CD4-positive, alpha-beta T cell treated with Interferon alpha-2 for 1 hour (primary cell): ENCODE measurements at places on chromosomes 6 and 20.

GRCh38 chr6:82761674-82762345 lies 303.8 kb downstream of the UBE3D start:
- no peak for DNase-seq

- DNase-seq = no peak
Measured at GRCh38 chr20:13245250-13245723, 24.2 kb downstream of the ISM1 start.

GRCh38 chr6:150491131-150491810 lies 108.4 kb upstream of the PLEKHG1 start:
- DNase-seq = no peak

- DNase-seq = no peak
Measured at GRCh38 chr6:88763160-88763559, 200.3 kb downstream of the RNGTT start.

DNA sequence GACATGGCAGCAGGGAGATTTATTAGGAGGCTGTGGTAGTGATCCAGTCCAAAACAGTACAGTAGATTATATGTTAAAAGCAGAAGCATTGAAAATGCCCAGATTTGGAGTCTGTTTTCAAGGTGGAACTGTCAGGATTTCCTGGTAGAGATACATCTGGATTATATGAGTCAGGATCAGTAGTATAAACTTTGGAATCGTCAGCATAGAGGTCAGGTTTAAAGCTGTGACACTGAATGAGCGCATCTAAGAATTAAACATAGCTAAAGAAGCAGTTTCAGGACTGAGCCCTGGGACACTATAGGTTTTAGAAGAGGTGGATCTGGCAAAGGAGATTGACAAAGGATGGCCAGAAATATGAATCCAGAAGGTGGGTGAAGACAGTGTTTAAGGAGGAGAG lies 60.4 kb downstream of the RNF144B start:
- DNase-seq = no peak

DNA sequence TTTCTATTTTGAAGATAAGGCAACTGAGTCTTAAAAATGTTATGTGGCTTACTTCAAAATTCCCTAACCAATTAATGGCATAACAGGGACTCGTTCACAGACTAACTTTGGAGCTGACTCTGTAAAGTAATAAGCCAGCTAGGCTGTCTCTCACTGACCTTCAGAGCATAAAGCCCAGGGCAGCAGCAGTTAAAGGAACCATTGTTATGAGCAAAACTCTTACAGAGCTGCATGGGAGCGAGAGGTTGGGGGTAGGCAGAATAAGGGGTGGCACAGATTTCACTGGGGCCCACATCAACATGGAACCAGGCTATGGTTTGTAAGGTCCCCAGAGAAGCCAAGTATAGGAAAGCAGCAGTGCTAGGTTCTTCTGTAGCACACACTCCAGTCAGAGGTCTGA lies 637.8 kb downstream of the RFPL4B start:
- DNase-seq = no peak

GRCh38 chr6:141326426-141326825 lies 806.3 kb upstream of the GJE1 start:
- peak; percentile 1 for DNase-seq

- DNase-seq = no peak
Measured at GRCh38 chr6:139595183-139595582, 220.7 kb upstream of the CITED2 start.

GRCh38 chr6:157628463-157628862 lies 194.6 kb upstream of the SNX9 start:
- no peak for DNase-seq

DNA sequence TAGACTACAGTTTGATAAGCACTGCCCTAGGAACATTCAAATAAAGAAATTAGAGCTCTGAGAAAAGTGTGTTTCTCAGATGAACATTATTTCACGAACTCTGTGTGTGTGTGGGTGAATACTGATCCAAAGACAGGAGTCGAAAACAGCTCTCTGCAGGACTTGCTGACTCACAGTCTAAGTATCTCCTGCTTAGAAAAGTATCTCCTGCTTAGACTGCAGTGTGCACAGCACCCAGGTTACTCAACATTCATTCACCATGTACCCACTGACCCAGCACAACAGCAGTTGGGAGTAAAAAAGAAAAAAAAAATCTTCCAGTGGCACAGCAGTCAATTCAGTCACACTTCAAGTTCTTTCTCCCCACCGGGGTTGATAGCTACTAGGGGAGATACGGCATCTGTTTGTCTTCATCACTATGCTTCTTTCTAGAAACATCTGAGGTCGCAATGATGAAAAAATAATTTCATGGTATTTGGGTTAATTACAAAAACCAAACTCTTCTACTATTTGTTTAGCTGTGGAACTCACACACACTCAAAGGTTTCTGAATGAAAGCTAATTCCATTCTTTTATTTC lies 48.0 kb downstream of the GCLC start:
- DNase-seq = no peak

DNA sequence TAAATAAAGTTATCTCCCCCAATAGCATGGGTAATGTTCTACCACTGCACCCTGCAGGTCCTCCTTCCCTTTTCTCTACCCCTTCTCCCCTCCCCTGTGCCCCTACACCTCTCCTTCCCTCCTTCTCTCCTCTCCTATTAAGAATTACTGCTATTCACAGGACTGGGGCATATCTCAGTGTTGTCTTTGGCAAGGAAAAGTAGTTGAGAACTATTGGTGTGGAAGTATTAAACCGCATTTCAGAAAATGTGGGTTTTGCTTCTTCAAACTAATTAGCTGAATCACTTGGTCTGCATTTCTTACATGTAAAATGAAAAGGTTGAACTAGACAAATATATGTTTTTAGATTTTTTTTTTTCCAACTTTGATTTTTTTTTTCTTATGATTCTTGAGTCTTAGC lies 296.3 kb downstream of the CDKAL1 start:
- DNase-seq = no peak

DNA sequence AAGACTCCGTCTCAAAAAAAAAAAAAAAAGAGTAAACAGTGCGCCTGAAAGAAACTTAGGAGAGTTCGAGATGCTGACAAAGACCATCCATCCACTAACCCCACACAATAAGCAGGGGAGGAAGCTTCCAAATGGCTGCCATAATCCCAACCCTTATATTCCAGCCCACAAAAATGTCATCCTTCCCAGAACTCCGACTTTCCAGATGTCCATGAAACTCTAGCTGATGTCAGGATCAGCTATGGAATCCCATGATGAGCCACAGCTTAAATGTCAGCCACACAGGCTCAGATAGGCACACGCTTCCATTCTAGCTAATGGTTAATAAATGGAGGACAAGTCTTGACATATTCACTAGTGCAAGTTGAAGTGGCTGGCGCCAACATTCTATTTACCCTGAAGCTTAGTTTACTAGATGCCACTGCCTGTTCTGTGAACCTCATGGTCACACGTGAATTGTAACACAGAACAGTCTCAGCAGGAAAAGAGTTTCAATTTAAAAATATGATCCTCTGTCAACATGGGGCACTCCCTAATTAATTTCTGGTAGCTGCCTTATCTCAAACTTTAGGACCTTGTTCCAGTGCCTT lies 75.5 kb downstream of the FOXF2 start:
- DNase-seq = no peak

DNA sequence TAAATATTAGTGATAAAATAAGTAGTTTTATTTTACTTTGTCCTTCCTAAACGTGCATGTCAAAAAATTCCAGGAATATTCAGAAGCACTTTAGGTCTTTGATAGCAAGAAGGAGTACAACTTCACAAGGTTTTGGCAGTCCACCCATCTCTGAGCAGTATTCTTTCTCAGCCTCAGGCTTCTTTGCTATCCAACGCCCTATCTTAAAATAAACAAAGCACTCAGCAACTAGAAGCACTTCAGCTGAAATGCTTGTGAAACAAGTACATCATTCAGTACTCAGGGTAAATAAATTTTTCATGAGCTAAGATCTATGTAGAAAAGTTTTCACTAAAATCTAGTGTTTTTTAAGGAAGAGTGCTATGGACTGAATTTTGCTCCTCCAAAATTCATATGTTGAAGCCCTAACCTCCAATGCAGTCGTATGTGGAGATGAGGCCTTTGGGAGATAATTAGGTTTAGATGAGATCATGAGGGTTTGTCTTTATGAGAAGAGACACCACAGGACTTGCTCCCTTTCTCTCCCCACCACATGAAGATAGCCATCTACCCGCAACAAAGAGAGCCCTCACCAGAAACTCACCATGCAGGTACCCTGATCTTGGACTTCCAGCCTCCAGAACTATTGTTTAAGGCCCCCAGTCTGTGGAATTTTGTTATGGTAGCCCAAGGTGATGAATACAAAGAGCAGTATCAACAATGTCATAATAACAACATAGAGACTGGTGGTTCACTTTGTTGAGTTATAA lies 539.1 kb downstream of the TFAP2A start:
- DNase-seq = no peak

- DNase-seq = no peak
Measured at GRCh38 chr6:113560908-113561307, 296.2 kb upstream of the MARCKS start.

- no peak for DNase-seq
Measured at GRCh38 chr6:69314001-69314400, 482.8 kb downstream of the LMBRD1 start.

GRCh38 chr20:17189976-17190695 lies 36.7 kb upstream of the PCSK2 start:
- no peak for DNase-seq

GRCh38 chr6:108484016-108484415 lies 76.7 kb upstream of the FOXO3 start:
- no peak for DNase-seq

DNA sequence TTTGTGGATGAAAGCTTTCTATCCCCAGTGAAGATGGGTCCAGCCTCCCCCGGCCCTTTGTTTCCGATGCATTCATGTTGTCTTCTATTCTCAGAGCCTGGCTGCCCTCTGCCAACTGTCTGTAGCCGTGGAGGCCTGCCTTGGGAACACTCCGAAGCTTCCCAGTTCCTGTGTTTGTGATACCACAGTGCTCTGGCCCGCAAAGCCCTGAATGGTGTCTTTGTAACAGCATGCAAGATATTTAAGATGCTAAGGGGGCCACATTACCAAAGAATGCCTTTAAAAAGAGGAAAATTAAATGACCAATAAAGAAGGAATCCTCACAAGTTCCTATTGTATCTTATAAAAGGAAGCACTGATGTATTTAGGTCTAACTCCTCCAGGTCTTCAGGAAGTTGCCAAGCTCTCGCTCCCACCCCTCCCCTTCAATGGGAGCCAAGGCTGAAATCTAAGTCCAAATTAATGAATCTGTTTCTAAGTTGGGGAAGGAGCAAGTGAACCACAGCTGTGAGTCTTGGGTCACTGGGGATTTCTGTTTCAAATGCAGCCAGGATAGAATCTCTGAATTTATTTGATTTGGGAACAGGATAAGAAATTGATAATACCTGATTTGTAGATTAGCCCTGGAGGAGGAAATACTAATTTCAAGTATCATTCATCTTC lies 596.1 kb downstream of the QKI start:
- no peak for DNase-seq
